ENCODE measurements at places on chromosomes 13 and 19.

DNA sequence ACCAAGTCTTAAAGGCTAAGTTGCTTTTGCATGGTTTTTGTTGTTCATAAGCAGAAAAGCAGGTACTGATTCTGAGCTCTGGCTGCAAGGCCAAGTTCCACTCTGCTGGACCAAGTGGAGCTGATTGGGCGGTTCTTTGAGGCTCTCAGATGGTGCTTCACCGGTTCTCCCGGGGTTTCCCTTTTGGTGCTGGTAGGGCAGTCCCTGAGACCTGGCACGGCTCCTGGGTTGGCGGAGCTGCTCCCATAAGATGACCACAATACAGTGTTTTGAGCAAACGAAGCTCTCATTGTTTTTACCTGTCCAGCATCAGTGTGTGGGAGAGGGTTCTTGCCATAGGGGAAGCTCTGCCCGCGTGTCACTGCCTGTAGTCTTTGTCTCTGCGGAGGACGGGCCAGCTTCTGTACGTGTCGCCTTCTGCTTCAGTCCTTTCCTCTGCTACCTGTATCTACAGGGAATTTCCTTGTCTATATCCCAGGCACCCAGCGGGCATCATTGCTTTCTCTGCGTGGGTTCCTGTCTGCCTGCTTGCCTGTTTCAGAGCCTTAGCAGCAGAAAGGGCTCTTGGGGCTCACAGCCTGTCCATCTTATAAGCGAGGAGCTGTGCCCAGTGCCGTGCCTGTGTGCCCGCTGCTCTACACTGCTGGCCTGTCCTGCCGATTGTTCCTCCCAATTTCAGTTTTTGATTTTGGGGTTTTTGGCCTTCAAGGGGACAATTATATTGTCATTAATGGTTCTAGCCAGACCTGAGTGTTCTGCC lies 2.3 kb downstream of the U2AF2 start:
- DNase-seq = no peak

GRCh38 chr13:82963226-82964099 lies 918.8 kb downstream of the SLITRK1 start:
- DNase-seq = no peak

GRCh38 chr19:50488389-50489194 lies 11.9 kb upstream of the GARIN5A start:
- DNase-seq = no peak

DNA sequence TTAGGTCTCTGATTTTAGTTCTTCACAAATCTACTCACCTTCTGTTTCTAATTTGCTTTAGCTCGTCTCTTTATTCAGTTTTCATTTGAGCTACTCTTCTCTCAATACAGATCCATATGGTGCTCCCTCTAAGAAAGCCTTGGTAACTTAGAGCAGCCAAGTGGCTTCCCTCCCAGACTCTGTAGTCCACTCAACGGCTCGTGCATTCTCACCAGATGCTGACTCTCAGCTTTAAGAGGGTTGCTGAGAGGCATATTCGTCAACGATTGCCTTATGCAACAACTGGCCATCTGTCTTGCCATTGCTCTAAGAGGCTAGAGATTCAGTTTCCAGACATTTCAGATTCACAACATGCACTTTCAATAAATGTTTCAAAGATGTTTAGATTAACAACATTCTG lies 785.8 kb upstream of the SLC10A2 start:
- DNase-seq = no peak

GRCh38 chr13:32370805-32371204 lies 55.5 kb downstream of the BRCA2 start:
- no peak for DNase-seq

Data from right renal pelvis (tissue), 4 donors.